ENCODE measurements at places on chromosomes 5 and 9.

DNA sequence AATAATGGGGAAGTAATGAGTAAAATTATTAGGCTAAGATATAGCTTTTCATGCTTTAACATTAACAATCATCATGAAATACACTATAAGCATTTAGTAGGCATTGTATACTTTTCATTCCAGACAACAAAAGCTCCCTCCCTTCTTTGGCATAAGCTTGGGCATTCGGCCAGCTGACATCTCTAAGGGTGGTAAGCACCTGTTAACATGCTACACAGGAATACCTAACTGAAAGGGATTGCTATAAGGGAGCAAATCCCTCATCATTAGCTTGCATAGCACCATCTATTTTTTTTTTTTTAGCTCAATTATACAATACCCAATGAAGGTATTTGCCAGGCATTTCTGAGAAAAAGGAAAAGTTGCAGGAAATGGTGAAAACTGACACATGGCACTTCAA lies 16.6 kb downstream of the STRBP start:
- no peak for DNase-seq

- DNase-seq, result no peak
Measured at GRCh38 chr9:134847752-134848432, 32.7 kb upstream of the FCN2 start.

DNA sequence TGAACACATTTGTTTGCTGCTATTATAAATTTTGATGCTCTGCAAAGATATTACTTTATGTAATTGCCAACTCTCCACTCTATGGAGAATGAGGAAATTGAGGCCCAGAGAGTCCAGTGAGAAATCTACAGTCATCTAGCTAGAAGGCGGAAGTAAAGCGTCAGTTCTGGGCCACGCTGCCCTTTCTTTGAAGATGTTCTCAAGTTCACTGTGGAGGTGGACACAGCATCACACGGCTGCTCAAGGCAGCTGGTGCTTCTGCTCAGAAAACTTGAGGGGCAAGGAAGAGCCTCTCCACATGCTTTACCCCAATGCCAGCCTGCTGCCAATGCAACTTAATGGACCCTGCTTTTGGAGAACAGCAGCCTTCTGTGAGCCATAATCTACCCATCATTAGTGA lies 96.3 kb downstream of the TTLL11 start:
- no peak for DNase-seq

GRCh38 chr5:27652505-27652904 lies 614.1 kb upstream of the CDH9 start:
- DNase-seq, result no peak

DNA sequence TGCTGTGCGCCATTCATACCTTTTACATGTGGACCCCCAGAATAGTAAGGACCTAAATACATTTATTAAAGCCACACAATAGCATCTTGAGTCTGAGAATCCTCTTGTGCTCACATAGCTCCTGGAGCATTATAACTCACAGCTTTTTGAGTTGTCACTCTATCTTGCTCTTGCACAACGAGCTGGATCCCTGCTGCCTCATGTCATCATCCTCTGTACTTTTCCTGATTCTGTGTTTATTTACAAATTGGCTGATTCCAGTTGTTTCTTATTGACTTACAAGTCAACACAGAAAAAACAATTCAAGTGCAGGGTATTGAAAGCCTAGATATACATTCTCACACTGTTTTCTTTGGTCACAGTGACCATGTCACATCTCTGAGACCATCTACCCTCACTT lies 112.9 kb downstream of the SLC1A3 start:
- DNase-seq, result no peak

GRCh38 chr9:134834217-134834956 lies 46.2 kb upstream of the FCN2 start:
- DNase-seq, result no peak

GRCh38 chr5:171419688-171420430 lies 412 bp downstream of the FGF18 start:
- no peak for DNase-seq

DNA sequence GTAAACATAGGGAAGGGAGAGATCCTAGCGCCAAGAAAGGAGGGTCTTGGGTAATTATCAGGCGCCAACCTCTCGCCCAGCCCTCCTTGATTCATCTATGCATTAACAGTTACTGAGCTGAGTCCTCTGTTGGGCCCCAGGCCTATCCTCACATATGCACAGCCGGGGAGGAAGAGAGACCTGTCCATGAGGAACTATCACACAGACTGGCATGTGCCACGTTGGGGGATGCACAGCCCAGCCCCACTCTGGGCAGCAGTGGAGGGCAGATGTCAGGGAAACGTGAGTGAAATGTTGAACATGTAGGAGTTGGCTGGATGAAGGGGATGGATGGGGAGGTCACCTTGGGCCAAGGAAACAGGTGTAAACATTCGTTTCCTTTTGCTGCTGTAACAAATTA lies 18.8 kb upstream of the ENHO start:
- no peak for DNase-seq

GRCh38 chr5:17221843-17222636 lies 4.6 kb downstream of the BASP1 start:
- DNase-seq, result no peak

DNA sequence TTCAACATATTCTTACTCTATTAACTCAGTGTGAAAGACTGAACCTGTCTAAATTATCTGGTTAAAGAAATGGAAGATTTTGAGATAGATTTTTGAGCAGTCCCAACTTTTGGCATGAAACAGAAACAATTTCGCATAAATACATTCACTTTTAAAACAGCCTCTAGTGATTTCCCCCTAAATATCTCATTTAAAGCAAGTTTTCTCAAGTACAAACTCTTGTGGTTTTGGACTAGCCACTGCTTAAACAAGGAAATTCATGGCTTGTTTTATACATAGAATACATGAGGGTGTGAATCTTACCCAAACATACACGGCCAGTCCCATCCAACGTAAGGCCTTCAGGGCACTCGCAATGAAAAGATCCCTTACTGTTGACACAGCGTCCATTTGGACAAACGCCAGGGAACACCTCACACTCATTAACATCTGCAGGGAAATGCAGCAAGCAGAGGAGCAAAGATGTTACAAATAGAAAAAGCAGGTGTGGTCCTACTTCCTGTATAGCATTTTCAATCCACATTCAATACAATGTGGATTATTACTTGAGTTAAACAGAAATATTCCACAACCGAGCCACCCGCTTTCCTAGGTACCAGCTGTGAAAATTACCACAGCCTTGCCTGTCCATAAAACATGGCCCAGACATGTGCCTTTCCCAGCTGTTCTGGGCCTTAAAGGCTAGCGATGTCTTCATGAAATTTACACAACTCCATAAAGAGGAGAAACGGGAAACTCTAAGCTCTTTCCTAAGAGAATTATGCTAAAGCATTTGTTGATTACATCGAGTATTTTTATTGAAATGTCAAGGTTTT lies 188.8 kb downstream of the FBN2 start:
- no peak for DNase-seq

GRCh38 chr9:37679649-37680402 lies 29.1 kb downstream of the FRMPD1 start:
- no peak for DNase-seq

- DNase-seq, result no peak
Measured at GRCh38 chr5:1017691-1018455, 9.3 kb downstream of the NKD2 start.

GRCh38 chr5:123438244-123438643 lies 15.0 kb upstream of the CEP120 start:
- no peak for DNase-seq

GRCh38 chr5:138953387-138954256 lies 78.5 kb upstream of the LRRTM2 start:
- no peak for DNase-seq

- DNase-seq, result no peak
Measured at GRCh38 chr9:117737721-117738226, 33.6 kb downstream of the TLR4 start.

DNA sequence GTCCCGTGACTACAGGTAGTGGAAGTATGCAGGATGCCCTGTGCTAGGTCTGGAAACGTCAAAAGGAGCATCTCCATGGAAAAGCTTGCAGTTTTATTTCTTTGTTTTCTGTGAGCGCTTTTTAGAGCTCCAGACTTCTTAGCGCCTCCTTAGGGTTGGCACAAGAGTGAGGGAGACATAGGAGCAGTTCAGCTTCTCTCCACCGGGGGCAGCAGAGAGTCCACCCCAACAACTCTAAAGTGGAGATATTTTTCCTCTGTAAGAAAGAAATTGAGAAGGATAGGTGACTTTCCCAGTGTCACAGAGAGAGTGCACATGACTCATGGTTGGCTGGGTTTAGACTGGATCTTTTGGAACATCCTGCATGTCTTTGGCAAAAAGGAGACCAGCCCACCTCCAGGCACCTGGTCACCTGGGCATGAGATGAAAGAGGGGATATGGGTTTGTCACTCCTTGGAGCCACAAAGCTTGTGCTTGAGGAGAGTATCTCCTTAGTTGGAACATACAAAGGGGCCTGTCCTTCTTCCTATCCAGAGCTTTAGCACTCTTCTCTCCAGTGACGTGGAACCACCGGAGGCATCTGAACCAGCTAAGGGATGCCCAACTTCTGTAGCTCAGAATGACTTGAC lies 637.7 kb downstream of the SEMA5A start:
- no peak for DNase-seq

DNA sequence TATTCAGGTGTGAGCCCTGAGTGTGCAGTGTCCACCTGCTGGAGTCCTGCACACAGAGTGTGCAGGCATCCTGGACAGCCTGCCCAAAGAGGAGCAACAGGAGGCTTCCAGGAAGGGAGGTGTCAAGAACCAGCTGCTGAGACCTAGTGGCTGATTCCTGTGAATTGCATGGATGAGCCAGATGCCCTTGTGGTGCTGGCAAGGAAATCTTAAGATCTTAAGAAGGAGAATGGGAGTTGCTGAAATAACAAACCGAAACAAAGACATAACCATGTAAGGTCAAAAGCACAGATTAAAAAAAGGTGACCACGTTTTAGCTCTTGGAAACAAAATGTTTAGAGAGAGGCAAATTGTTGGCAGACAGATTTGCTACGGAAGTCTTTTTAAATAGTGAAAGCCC lies 29.3 kb upstream of the RPS23 start:
- no peak for DNase-seq

- no peak for DNase-seq
Measured at GRCh38 chr9:89928106-89928505, 323.3 kb downstream of the GADD45G start.

GRCh38 chr5:39605588-39606575 lies 181.1 kb upstream of the DAB2 start:
- no peak for DNase-seq

GRCh38 chr9:21830589-21830988 lies 28.2 kb downstream of the MTAP start:
- no peak for DNase-seq

DNA sequence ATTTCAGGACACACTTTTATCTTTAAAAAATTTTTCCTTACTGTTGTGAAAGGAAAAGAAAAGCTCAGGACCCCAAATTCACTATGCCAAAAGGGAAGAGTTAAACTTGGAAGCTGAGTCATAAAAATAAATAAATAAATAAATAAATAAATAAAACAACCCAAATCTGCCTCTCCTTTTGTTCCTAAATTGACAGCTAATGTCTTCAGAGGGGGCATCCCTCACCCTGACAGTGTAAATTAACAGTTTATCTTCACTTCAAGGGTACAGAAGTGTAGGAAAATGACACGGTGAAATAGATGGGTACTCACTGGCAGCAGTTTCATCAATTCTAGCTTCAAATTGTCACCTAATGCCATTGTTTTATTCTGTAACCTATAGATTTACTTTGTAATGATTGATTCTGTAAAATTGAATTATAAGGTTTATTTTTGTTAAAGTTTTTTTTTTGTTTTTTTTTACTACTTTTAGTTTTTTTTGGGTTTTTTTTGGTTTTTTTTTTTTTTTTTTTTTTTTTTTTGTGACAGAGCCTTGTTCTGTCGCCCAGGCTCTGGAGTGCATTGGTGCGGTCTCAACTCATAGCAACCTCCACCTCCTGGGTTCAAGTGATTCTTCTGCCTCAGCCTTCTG lies 18.5 kb upstream of the ANXA1 start:
- DNase-seq, result no peak

DNA sequence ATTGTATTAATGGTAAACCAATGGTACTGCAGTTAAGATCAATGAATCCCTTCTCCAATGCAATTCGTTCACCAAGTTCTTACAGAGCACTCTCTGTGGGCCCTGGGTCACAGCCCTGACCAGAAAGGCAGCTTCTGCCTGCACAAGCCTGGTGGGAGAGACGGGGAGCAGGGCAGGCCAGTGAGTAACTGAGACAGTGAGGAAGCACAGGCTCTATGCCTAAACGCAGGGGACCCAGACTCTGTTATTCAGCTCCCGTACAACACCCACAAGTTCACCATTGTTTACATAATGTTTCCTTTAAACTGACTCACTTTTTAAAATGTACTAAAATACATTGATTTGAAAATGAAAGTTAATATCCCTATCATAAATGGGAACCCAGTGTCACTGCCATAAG lies 40.5 kb upstream of the CTSL start:
- DNase-seq, result no peak

- no peak for DNase-seq
Measured at GRCh38 chr9:133773889-133774655, 35.9 kb upstream of the SARDH start.

- DNase-seq, result no peak
Measured at GRCh38 chr5:161167016-161167767, 315.2 kb upstream of the ATP10B start.

GRCh38 chr9:87433853-87434252 lies 63.8 kb upstream of the DAPK1 start:
- no peak for DNase-seq

DNA sequence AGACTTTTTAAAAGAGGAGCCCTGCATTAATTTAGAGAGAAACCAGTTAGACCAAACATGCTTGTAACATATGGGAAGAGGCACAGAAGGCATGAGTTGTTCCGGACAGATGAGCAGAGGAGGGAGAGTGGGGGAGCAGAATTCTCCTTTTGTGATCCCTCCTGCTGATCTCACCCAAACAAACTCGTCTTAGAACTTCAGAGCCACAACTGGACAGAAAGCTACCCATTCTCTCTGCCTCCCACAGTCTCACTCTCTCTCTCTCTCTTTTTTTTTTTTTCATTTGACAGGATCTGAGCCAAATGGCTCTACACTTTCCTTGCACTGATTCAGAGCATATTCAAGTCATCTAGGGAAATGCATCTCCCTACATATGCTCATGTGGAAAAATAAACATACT lies 196.0 kb upstream of the PAPPA start:
- DNase-seq, result no peak

GRCh38 chr9:78874061-78874460 lies 577.1 kb downstream of the PSAT1 start:
- DNase-seq, result no peak

DNA sequence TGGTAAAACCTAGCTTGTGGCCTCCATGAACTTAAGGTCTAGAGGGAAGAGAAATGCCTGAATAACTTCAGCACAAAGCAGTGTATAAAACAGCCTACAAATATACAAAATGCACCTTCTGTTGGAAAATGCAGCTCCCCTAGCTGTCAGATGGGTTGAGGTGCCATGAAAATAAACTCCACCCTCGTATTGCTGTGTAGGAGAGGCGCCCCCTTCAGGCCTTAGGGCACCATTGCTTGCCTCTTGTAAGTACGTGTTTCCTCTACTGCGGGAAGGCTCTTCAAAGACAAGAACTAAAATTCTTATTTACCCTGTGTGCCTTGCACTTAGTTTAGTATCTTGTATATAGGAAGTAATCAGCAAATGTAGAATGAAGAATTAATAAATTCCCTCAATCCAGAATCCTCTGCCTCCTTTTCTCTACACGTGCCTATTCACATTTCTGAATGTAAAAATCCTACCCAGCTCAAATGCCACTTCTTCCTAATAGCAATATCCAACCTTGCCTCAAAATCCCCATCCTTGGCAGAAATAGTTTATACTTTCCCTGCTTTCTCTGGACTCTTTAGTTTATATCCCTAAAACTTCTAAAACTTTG lies 393.7 kb upstream of the PDE4D start:
- no peak for DNase-seq

Measured in stimulated activated CD8-positive, alpha-beta memory T cell treated with anti-CD3 and anti-CD28 coated beads, Interleukin-7, amount 100 ng/mL, for 1 hour (primary cell).